ENCODE measurements at places on chromosomes 1 and 21. TPM values are rescaled to one million over a fixed set of nuclear protein-coding genes. Genes with fewer than 3 reads are reported as not detected.

DNA sequence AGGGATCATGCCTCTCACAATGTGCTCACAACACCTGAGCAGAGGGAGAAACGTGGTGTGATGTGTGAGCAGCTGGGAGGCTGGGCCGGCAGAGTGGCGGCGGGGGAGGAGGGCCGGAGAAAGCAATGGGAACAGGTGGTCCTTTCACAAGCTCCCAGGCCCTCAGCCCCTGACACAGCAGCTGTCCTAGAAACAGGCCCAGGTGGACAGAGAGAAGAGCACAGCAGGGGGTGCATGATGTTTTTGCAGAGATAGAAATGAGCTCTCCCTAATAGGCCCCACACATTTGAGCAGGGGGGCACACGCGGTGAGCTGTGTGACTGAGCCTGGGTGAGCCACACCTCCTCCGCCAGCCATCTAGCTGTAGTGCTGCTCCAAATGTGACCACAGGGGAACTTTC lies 7.6 kb upstream of the RGS16 start:
- DNase-seq = no peak

DNA sequence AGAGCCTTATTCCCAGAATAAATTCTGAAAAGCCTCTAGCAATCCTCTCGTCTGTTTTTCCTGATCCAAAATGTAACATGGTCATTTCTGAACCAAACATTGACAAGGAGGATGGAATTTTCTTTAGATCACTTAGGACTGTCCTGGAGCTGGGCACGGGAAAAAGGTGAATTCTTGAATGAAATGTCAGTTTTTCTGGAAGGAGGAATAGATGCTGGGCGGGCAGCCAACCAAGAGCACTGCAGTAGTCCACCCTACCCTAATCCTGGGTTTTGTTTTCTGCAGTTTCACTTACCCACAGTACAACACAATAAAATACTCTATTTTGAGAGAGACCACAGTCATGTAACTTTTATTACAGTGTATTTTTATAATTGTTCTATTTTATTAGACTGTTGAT lies 20.9 kb downstream of the RIT1 start:
- no peak for DNase-seq

Gene LCE1B
- total RNA-seq = not detected

Gene COA6
- total RNA-seq = 63.7 TPM

Gene RNU1-2
- total RNA-seq = 961 TPM

Gene GCLM
- 17.8 TPM for total RNA-seq
